ENCODE measurements at places on chromosomes 4 and X.

DNA sequence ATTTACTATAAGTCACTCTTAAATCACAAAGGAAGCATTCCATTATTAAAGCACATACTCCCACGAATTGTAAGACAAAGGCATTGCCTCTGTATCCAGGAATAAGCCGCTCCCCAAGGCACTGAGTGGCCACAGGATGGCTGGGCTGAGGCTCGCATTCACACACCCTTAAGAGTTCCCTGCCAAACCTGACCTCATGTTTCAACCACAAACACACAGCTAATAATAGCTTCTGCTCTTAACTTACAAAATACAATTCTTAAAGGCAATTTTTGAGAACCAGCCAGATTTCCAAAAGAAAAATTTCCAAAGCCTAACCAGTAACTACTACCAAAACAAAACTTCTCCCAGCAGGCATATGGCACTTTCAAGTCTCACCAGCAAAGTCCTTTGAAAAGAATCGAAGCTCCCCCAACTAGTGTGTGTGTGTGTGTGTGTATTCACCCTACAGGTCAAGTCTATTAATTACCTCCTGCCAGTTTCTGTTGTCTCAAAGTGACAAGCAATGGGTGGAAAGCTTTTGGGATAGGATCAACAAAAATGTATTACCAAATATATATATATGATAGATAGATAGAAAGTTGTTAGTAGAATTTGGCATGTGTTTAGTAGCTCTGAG, 36.0 kb downstream of the ARHGAP6 start:
- peak; percentile 26 for DNase-seq

- no peak for DNase-seq
These were observed 41.9 kb downstream of the AFAP1 start for GRCh38 chr4:7897811-7898210.

GRCh38 chr4:67332627-67333026, 212.7 kb downstream of the CENPC start:
- DNase-seq = no peak

DNA sequence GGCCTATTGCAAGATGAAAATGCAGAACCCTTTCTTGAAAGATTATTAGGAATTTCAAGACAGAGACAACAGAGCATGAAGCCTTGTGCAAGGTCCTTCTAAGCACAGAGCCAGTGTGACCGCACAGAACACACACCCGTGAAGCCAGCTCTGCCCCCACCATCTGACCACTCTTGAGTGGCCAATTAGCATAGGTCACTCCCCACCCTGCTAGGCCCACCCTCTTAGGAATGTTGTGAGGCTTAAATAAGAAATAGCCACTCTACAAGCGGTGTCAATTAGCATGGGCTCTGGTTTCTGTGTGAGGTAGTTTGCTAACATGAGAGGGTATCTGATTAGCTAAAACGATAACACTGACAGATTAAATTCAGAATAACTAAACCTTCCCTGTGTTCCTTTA, 152.9 kb downstream of the PTTG2 start:
- DNase-seq = no peak

GRCh38 chrX:50117476-50117875, 83.3 kb downstream of the AKAP4 start:
- DNase-seq = no peak

DNA sequence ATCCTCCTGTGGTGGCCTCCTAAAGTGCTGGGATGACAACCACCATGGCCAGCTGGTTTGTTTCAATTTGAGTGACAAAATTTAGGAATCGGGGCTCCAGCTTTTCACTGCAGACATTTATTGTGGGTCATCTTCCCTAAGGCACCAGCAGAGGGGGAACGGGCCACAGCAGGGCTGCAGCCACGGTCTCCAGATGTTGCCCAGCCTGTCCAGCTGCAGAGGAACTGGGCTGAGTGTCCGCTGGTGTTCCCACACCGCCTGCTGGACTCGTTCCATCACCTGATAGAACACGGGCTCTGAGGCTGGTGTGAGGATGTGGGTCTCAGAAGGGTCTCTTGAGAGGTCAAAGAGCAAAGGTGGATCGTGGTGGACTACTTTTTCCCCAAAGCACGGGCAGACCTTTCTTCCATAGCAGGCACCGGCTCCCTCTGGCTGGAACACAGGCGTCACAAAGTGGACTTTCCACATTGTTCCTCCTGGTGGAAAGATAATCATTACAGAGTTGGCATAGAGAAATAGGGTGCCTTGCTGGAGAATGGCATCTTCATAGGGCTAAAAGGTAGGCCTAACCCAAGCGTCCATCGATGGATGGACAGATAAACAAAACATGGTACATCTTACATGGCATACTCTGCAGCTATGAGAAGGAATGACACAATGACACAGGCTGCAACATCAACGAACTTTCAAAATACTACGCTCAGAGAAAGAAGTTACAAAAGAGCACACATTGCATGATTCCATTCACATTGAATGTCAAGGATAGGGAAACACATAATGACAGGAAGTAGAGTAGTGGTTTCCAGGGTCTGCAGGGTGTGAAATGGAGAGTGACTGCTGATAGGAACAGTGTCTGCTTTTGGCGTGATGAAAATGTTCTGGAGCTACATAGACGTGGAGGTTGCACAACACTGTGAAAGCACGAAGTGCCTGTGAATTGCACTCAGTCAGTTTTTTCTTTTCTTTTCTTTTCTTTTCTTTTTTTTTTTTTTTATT, 5.9 kb upstream of the ARSD start:
- no peak for DNase-seq

DNA sequence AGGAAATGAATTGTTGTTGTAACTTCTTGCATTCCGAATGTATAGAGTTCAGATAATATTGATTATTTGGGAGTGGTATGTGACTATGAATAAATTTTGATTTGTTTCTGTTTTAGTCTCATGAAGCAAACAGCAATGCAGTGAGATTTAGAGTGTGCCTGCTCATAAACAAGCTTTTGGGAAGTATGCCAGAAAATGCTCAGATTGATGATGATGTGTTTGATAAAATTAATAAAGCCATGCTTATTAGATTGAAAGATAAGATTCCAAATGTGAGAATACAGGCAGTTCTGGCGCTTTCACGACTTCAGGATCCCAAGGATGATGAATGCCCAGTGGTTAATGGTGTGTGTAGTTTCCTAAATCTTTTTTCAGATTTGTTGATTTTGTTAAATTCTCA, 2.0 kb downstream of the NCAPG start:
- DNase-seq = no peak

DNA sequence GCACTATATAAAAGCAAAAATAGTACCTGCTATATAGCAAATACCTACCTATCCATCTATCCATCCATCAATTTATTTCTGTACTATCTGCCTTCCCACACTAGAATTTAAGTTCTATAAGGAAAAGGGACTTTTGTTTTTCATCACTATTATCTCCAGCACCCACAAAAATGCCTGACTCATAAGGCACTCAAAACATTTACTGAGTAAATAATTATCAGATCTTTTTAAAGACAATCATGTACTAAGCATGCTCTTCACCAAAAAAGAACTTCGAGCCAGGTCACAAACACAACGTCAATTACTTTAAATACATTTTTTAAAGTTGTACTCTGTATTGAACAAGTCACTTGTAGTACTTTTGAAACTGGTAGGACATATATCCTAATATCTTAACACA, 119.9 kb downstream of the FBXW7 start:
- no peak for DNase-seq

DNA sequence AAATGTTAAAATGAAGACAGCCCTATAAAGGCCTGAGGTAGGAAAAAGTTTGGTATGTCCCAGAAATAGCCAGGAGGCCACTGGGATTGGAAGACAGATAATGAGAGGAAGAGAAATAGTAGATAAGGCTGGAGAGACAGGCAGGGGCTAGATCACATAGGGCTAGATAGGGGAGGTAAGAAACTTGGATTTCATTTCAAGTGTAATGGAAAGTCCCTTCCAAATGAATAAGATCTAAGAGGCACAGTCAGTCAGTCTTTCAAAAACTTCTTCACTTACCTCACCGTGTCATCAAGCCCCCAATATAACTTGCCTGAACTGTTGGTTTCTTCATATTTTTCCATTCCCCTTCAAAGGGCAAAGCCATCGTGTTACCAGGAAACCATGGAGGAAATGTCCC, 121.8 kb downstream of the SPCS3 start:
- DNase-seq = no peak

DNA sequence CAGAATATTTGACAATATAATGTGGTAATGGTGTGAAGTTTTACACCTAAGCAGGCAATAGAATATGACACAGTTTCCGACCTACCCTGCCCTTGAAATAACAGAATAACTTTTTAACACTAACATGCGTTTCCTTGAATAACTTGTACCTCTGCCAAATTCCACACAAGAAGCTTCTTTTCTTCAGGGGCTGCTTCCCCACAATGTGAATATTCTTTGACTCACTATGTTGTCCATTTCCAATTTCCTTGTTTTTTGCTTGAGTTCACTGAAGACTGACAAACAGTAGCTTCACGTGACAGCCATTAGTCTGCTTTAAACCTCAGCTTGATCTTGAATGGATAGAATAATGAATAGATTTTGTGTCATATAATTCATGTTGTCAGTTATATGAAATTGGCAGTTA, 14.3 kb downstream of the SHROOM3 start:
- no peak for DNase-seq

DNA sequence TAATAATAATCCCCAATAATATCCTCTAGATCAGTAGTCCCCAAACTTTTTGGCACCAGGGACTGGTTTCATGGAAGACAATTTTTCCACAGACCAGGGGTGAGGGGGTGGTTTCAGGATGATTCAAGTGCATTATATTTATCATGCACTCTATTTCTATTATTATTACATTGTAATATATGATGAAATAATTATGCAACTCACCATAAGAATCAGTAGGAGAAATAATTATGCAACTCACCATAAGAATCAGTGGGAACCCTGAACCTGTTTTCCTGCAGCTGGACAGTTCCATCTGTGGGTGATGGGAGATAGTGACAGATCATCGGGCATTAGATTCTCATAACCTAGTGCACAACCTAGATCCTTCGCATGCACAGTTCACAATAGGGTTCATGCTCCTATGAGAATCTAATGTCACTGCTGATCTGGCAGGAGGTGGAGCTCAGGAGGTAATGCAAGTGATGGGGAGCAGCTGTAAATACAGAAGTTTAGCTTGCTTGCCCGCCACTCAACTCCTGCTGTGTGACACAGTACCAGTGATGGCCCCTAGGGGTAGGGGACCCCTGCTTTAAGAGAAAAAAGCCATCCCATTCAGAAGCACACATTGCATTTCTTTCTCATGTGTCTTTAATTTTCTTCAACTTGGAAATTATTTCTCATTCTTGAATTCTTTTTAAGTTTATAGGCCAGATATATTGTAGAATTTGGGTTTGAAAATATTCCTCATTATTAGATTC, 16.0 kb upstream of the SH3RF1 start:
- no peak for DNase-seq

GRCh38 chr4:138645289-138645688, 370.3 kb upstream of the NOCT start:
- DNase-seq = no peak

DNA sequence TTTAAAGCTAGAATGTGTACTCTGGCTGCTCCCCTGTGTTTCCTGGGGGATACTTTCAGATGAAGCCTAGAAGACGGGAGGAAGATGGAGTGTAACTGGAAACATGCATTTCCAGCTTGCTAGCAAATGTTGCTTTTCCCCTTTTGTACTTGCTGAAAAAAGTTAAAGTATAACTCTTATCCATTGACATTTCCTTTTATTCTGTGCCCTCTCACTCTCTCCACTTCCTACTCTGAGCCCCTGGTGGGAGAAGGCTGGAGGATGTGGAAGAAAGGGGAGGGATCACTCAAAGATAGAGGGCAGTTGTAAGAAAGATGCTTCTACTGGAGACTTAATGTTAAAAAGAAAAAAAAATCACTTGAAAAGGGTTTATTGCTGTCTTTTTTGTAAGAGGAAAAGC, 396.5 kb downstream of the DTHD1 start:
- DNase-seq = no peak

DNA sequence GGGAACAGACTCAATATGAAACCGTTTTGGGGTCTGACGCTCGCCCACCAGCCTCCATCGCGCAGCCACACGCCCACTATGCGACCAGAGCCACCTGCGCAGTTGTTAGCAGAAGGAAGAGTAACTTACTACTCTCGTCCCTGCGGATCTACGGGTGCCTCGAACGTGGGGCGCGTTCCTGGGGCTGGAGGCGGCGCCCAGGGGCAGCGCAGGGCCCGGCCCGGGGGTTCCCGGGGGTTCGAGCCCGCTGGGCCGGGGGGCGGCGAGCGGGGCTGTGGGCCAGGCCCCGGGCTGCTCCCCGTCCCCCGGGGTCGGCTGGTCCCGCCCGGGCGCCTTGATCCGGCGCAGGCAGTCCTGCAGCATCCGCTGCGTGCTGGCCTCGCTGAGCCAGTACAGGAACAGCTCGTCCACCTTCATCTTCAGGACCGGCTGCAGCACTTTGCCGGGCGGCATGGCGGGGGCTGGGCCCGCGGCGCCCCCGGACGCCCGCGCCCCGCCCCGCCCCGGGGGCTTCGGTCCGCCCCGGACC, 404 bp downstream of the PPP2R3B start:
- no peak for DNase-seq

Measured in left hindlimb (tissue), 1 donor.